ENCODE measurements at places on chromosomes 13 and 19.

- peak; percentile 67 for DNase-seq
These were observed 1.5 kb downstream of the CLEC11A start for GRCh38 chr19:50724522-50725217.

- no peak for DNase-seq
These were observed 5.9 kb downstream of the MBOAT7 start for GRCh38 chr19:54183431-54183830.

- no peak for DNase-seq
These were observed 27.8 kb upstream of the IGSF23 start for GRCh38 chr19:44585371-44586133.

DNA sequence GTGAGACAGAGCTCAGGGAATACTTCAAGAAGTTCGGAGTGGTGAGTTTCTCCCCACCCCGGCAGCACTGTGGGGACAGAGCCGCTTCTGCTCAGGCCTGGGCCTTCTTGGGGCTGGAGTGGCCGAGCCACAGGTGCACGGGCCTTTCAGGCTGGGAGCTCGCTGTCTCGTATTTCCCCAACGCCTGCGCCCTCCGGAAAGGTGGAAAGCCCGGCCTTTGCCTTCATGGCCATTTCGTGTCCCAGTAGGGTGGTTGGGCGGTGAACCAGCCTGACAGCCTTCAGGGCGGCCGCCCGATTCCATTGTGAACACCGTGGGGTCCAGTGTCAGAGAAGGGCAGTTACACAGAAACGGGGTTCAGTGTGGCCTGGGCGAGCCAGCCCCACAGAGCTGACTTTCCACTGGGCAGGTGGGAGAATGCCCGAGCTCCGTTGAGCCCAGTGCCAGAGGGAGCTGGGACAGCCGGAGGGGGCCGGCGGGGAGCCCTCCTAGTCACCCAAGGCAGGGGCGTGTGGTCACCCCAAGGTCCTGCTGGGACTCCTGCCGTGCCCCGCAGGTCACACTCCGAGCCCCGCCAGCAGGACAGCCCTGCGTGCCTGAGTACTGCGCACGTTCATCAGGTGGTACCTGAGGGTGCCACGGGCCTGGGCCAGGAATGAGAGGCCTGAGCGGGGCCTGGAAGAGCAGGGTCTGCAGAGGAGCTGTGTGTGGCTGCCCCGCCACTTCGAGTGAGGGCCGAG lies 14.0 kb downstream of the DAZAP1 start:
- DNase-seq = no peak

- DNase-seq = no peak
These were observed 25.7 kb downstream of the CHAMP1 start for GRCh38 chr13:114339857-114340534.

DNA sequence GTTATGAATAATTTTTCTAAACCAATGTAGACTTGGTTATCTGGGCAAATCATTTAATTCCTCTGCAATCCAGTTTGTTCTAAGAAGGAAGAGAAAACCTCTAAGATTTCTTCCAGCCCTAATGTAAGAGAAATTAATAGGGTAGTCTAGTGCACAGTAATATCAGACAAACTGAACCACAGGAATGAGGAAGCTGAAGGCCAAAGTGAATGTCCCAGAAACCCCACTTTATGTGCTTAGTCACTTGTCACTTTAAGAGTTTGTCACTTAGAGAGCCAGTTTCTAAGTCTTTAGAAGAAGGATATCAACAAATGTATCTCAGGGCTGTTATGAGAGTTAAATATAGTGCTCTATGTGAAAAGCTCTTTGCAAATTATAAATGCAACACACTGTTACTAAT lies 750.6 kb downstream of the DIAPH3 start:
- no peak for DNase-seq

GRCh38 chr13:38693641-38694040 lies 6.8 kb downstream of the FREM2 start:
- DNase-seq = no peak

DNA sequence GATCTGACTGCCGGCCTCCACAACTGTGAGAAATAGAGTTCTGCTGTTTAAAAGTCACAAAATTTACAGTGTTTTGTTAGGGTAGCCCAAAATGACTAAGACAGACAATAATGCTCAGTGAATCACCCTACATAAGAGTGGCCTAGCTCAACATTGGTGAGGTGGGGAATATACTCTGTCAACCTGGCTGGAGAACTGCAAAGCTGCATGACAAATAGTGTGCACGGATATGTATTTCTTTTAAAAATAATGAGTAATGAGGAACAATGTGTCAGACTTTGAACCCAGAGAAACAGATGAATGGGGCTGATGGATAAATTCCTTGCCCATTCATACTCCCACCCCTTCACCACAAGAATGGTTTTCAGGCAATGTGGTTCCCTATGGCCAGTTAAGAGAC lies 372.4 kb downstream of the SUCLA2 start:
- DNase-seq = no peak

DNA sequence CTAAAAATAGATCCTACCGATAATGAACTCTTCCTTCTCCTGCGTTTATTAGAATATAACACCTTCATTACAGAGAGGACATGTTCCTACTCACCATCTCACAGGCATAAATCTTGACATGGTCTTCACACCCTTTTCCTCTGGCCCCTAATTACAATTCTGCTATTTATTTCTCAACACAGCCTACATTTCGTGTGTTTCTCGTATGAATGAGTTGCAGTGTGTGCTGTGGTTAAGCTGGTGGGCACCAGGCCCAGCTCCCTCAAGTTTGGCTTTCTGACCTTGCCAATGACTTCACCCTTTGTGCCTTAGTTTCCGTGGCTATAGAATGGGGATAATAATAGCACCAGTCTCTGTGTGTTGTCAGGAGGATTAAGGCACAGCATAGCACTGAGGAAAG lies 12.3 kb upstream of the KATNAL1 start:
- no peak for DNase-seq
